ENCODE measurements at places on chromosomes 6 and 20.
A peak's percentile ranks its signal among the peaks of the same experiment; 100 is the strongest.

GRCh38 chr6:168713839-168714238 is 272.9 kb downstream of the SMOC2 start:
- no peak for DNase-seq

DNA sequence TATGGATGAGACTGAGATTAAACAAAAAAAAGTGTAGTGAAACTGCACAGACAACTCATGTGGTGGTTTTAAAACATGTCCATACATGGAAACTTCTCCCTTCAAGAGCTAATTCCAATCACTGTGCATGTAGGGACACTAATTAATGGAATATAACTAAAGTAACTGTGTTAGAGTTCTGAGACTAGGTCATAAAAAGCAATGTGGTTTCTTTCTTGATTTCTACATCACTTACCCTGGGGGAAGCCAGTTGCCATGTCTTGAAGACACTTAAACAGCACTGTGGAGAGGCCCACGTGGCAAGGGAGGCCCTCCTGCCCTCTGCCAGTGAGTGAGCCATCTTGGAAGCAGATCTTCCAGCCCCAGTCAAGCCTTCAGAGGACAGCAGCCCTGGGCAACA is 118.2 kb upstream of the DST start:
- DNase-seq = no peak

DNA sequence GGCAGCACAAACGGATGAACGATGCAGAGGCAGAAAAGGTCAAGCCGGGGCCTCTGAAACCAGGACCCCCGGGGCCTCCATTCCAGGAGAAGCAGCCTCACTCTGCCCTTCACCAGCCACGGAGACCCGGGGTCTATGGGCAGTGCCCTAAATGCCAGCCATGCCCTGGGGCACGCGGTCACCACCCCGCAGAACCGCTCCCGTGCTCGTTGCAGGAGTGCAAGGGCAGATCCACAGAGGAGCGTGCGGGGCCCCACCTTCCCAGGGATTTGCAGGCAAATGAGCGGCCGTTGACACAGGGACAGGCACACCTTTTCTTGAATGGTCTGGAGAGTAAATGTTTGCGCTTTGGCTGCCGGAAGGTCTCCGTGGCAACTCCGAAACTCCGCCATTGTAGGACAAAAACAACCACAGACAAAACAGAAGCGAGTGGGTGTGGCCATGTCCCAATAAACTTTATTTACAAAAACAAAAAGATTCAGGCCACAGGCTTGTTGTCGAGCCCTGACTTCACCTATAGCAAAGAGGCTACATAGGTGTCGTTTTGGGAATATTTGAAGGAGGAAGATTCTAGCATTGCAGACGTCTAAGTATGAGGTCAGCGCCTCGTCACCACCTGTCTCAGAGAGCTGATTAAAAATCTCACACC is 163.3 kb downstream of the TAF4 start:
- DNase-seq = no peak

- DNase-seq = peak; percentile 66
These were observed at the start of gene BTN2A1 for GRCh38 chr6:26457806-26458688. BTN2A1 (plus strand) TSS chr6:26457955; CDS start chr6:26458637, 682 bp downstream.

DNA sequence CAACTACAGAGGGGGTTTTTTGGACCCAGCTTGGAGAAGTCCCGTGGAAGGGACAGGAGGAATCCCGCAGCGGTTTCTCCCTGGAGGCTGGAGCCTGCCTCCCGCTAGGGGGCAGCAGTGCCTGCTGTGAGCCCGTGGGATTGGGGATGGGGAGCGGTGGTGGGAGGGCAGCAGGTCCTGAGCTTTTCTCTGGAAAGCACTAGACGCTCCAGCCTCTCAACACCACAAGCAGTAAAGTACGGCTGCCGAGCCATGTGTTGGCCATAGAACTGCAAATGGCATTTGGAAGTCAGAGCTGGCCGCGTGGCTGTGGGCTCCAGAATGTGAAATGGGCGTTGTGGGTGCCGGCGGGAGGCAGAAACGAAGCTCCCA is 47.8 kb downstream of the GMPR start:
- DNase-seq = peak; percentile 58

GRCh38 chr20:43408848-43409576 is 48.7 kb upstream of the SRSF6 start:
- no peak for DNase-seq

DNA sequence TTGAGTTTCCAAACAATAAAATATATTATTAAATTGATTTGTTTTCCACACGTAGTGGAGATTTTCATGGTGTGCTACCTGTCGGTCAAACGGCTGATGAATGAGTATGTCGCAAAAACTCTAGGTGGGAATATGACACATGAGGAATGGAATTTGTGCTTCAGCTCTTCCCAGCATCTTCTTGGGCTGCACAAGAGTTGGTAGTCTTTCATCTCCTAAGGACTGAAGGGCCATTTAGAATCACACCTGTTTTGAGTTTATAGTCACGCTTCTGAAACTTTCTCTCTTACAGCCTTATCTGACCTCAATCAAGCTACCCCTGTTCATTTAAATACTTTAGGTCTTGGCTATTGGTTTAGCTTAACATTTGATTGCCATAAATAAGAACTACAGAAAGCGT is 157.7 kb upstream of the AKAP12 start:
- DNase-seq = no peak

DNA sequence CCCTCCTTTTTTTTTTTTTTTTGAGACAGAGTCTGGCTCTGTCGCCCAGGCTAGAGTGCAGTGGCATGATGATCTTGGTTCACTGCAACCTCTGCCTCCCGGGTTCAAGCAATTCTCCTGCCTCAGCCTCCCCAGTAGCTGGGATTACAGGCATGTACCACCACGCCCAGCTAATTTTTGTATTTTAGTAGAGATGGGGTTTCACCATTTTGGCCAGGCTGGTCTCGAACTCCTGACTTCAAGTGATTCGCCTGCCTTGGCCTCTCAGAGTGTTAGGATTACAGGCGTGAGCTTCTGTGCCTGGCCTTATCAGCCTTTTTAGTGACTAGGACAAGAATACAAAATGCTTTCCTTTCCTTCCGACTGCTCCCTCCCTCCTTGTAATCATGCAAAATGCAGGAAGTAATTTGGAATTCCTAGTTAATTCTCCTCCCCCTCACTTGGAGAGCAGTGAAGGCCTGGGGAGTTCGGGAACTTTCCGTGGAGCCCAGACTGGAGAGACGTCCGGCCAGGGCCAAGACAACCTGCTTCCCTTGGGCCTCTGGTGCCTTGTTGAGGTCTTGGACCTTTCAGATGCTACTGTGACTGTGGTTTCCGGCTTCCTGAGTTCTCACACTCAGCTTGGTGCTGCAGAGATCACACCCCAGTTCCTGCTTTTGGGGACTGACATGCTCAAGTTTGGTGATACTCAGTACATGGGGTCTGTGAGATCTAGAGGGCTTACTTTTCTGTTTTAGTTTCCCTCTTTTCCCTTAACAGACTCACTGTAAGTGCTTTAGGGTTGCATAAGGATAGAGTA is 3.9 kb upstream of the PHF20 start:
- peak; percentile 65 for DNase-seq

- DNase-seq = no peak
These were observed 132.9 kb upstream of the DST start for GRCh38 chr6:56775498-56776166.

DNA sequence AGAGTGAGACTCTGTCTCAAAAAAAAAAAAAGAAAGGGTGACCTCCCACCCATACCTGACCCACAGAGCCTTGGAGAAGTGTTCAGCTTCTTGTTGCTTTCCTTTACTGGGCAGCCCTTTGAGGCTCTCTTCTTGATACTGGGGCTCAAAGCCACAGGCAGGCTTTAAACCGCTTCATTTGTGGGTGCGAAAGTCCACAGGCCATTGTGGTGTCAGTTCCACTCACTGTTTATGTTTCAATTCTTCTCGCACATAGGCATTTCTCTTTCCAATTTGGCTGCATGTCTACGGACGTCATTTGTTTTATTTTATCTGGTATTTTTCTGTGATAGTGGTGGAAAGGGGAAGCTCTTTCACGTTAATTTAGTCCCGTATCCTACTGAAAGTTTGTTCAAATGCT is 34.6 kb downstream of the PPARD start:
- no peak for DNase-seq

DNA sequence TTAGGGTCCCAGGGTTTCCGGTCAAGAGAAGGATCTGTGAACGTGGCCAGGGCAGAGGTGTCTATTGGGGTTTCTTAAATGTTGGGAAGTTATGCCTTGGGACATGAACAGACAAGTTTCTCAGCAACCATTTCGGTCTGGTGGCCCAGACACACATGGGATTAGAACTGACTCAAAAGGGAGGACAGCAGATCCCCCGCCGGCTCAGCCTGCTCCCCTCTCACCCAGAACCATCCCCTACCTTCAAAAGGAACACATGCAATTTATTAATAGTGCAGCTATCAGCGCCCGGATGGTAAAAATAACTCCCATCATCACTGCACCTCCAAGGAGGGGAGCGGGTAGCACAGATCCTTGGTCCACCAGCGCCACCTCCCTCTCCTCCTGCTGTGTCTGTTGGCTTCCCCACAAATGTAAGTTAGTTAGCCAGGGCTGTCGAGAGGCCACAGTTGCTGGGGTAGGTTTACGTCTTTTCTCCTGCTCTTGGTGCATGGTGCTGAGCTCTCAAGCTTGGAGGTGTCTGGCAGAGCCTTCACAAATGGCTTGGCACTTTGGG is 77.1 kb downstream of the TRAM2 start:
- no peak for DNase-seq

GRCh38 chr20:402496-402885 is 5.6 kb upstream of the RBCK1 start:
- no peak for DNase-seq

GRCh38 chr6:107318100-107318736 is 141.1 kb downstream of the PDSS2 start:
- DNase-seq = peak; percentile 15

DNA sequence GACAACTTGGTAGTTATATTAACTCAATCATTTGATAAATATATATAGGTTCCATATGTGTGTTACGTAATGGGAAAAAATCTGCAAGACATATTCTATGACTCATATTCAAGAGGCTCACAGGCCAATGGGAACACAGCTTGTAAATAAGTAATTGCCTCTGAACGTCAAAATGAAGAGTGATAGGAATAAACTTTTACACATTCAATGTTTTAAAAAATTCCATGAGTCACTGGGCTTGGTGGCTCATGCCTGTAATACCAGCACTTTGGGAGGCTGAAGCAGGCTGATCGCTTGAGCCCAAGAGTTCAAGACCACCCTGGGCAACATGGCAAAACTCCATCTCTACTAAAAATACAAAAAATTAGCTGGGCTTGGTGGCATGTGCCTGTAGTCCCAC is 209.4 kb upstream of the MCHR2 start:
- no peak for DNase-seq

- DNase-seq = no peak
These were observed 45.7 kb upstream of the PBOV1 start for GRCh38 chr6:138263963-138264362.

DNA sequence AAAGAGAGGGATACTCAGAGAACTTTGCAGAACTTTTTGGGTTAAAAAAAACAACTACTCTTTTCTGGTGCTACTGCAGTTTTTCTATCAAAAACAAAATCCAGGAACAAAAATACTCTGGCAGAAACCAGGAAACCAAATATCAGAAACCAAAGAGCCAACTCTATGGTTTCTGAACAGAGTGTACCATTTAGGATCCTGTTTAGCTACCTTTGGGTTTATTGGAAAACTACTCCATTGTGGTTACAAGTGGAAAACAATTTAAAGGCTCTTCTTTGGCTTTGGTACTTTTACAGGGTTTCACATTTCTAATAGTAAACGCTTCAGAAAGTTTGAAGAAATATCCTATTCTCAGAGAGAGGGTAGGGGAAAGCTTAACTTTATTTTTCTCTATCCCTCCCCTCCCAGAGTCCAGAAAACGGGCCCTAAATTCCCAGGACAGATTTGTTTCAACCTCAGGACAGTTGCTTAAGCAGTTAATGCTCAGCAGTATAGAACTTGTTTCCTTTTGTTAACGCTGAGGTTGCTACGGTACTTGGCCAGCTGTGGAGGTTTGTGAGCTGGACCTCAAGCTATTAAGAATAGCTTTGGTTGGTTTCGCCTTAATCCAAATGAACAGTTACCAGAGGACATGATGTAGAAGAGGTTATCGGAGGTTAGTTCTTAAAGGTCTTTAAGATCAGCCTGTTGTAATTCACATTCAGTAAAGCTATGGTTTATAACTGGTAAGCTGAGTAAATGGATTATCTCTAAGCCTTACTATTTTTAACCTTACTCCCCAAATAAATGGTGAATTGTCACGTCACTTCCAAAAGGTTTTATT is 47.9 kb downstream of the FOXO3 start:
- DNase-seq = no peak

GRCh38 chr6:94736236-94736635 is 841.1 kb upstream of the MANEA start:
- DNase-seq = no peak

DNA sequence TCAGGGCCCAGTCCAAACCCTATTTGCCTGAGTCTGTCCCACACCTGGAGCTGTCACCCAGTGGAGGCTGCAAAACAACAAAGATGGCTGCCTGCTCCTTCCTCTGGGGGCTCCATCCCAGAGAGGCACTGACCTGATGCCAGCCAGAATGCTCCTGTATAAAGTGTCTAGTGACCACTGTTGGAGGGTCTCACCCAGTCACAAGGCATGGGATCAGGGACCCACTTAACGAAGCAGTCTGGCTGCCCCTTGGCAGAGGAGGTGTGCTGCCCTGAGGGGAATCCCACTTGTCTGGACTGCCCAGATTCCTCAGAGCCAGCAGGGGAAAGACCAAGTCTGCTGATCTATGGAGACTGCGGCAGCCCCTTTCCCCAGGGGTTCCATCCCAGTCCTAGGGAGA is 241.6 kb downstream of the CDH26 start:
- no peak for DNase-seq

DNA sequence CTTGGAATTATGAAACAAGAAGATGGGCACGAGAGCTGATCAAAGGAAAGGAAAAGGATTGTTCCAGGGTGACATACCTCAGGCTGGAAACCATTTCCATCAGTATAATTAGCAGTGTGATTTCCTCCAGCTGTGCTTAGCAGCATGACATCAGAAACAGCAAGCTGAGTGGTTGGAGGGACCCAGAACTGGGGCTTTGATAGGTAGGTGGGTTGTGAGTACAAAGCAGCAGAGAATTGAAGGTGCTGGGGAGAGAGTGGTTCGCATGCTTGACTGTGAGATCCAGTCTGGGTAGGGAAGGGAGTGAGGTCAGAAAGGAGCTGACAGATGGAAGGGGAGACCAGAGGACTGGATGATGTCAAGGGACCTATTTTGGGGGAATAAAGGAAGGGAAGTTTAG is 90.4 kb downstream of the CD164 start:
- no peak for DNase-seq

- DNase-seq = no peak
These were observed 17.7 kb upstream of the ITCH start for GRCh38 chr20:34345402-34345736.

DNA sequence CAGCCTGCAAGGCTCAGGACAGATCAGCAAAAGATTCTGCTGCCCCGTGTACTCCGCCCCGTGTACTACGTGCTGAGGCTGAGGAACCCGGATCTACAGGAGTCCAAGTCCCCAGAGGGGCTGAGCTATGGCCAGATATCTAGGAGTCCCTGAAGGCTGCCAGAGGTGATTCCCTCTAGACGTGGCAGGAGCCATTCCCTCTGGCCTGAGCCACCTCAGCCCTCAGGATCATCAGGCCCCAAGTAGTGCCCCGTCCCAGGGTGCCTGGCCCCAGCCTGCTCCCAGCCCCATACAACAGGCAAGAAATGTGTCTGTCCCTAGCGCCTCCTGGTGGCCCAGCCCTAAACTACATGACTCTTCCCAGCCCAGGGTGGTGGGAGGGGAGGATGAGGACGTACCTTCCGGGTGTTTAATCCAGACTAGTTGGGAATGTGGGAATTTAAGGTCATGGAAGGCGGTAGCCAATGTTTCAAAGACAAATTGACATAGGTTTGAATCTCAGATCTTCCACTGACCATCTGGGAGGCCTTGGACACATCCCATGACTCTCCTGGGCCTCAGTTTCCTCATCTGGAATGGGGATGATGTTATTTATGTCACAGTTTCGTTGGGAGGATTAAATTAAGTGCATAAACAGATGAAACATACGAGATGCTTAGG is 49.4 kb upstream of the PTPN1 start:
- DNase-seq = peak; percentile 59

Data from GM12892 (cell line).